ENCODE measurements at places on chromosomes 4 and X.

- DNase-seq = no peak
Measured at GRCh38 chr4:145626623-145626982, 7.4 kb downstream of the MMAA start.

DNA sequence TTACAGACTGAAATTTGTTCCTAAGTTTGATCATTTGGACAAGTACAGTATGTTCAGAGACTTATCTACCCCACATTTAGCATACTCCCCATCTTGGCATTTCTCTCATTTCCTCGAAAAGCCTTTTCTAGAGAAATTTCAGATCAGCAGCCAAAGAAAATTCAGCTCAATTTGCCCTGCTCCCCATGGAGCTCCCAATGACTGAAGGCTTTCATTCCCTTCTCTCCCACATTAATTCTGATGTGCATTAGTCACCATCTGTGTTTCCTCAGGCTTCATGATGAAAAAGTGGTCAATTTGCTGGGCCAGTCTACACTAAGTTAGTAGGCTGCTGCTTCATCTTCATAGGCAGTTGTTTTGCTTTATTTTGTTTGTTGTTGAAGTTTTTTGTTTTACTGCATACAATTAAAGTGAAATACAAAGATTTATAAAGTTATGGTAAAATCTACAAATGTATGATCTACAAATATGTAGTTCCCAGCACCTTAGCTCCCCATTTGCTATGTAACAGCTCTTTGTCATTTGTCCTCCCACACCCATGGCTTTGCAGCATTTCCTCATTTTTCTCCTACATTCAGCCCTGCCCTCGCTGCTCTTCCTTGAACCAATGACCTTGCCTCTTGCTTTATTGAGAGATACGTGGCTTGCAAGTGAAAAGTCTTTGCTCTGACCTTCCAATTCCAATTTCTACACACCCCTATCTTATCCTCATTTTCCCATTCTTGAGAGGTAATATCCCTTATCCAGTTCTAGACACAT, 193.9 kb downstream of the ANAPC10 start:
- peak; percentile 75 for DNase-seq

DNA sequence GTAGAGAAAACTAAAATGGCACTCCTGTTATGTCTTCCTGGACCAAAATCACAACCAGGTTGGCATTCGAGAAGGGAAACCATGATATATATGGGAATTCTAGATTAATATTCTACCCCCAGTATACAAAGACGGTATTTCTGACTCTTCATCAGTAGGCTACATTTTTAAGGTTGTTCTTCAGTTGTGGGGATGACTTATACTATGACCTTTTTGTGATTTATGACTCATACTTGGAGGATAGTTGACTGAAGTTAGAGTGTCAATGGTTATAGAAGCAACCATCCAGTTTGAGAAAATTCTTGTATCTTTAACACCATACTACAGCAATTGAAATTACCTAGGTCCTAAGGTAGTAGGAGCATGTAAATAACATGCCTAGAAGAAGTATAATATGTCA, 49.8 kb upstream of the CYSLTR1 start:
- DNase-seq = no peak

DNA sequence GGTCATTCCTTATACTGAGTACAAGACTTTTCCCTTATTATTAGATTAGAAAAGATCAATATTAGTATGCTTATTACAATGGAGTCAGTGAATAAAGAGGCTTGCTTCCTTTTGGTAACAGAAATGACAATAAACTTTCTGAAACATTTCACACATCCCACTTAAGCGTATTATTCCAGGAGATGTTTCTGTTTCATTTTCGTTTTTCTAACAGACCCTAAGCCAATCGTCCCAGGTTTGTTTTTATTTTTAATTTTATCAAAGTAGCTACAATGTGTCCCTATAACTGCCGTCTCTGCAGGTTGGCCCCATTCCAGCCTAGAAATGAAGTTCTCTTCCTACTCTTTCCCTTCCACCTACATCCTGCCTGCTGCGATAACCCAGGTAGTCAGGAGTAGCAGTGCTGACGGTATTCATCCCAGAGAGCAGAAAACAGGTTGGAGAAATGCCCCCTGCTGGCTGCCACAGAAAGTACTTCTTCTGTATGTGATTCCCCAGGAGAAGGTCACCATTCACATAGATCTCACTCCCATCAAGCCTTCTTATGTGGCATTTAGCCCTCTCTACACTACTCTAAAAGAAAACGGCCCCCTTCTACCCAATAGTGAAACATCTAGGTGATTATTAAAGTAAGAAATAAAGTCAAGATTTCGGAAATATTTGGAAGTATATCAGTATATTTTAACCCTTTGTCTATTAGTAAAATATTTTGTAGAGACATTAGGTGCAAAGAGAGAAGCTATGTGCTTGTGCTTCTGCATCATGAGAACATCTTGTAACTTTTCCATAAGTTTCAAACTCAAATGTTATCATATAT, 40.4 kb downstream of the ENPEP start:
- peak; percentile 79 for DNase-seq

DNA sequence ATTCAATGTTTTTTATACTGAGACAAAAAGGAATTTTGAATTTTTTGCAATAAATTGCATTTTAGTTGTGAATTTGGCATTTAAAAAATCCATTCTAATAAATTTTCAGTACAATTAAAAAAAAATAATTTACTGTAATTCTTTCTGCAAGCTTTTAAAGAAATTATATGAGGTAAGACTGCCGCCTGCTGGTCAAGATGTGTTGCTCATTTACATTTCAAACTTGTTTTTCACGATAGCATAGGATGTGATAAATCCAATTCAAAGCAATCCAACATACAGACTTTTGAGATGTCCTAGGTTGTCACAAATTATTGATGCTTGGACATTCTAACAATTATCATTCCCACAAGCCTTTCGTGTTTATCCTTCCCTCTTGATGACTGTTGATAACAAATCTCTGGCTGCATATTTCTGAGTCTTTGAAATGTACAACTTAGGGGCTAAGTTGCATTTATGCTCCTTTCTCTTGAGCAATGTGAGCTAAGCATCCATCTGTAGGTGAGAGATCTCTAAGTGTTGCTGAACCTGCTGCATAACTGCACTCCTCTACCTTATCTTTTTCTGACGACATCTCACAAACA, 21.7 kb upstream of the MFAP3L start:
- peak; percentile 78 for DNase-seq

GRCh38 chrX:133254666-133255065, 36.5 kb upstream of the TFDP3 start:
- peak; percentile 23 for DNase-seq

- no peak for DNase-seq
Measured at GRCh38 chr4:7829652-7830580, 109.7 kb downstream of the AFAP1 start.

DNA sequence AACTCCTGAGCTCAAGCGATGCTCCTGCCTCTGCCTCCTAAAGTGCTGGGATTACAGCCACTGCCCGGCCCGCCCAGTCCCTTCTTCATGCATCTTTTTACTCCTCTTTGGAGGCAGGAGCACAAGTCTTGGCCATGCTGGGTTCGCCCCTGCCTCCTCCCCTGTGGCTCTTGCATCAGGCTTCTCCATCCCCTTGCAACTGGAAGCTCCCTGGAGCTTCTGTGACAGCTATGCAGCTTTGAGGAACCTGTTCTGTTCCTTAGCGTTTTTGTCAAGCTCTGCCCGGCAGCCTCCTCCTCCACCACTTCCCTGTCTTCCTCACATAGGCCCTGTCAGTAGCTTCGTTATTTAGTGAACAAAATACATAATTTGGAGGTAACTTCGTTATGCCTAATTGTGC, 73.9 kb downstream of the PSAPL1 start:
- DNase-seq = no peak

DNA sequence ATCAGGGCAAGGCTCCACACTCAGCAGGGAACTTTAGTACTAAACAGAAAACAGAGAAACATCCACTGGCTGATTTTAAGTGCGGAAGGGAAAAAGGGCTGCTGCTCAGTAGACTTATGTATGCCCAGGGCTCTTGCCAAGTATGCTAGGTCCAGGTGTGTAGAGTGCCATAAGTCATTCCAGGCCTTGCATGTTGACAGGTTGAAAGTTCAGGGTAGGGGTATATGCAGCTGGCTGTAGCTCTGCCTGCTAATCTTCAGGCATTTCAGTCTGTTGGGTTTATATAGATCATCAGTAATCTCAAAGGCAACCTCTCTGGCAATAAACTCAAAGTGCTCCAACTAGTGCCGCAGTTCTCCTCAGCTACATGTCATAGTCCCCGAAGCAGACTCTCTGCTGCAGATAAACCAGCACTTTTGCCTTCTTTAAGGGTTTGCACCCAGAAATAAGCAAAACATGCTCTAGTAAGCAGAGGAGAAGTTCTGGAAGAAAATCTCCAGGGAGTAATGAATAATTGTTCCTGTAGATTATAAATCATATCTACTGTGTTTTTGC, 134.9 kb upstream of the GRIA3 start:
- DNase-seq = no peak

GRCh38 chrX:80335062-80335830, 85.0 kb upstream of the TENT5D start:
- DNase-seq = no peak

- DNase-seq = no peak
Measured at GRCh38 chrX:71195964-71196649, 26.9 kb upstream of the GJB1 start.

DNA sequence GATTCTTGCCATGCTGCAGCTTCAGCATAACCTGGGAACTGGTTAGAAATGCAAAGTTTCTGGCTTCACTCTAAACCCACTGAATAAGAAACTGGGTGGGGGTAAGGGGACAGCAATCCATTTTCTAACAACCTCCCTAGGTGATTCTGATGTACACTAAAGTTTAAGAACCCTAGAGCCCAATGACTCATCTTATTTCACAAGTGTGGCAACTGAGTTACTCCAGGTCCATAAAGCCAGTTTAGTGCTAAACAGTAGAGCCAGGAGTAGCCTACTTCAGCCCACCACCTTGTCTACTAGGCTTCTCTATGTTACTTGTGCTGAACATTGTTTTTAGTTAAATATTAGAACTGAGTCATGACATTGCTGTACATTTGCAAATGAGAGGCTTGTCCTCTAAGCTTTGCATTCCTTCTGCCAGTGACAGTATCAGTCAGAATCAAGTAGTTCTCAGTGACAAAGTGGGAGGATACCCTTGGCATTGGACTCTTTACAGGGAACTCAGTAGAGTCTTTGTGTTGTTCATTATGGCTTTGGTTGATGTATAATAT, 518.0 kb downstream of the RPA4 start:
- no peak for DNase-seq

GRCh38 chr4:140046016-140046415, 108.0 kb downstream of the MAML3 start:
- peak; percentile 20 for DNase-seq

GRCh38 chr4:8171984-8172924, 13.6 kb upstream of the ABLIM2 start:
- DNase-seq = no peak

GRCh38 chr4:44914223-44914622, 187.9 kb upstream of the GNPDA2 start:
- DNase-seq = no peak

GRCh38 chrX:96455078-96455477, 229.6 kb upstream of the DIAPH2 start:
- DNase-seq = no peak

- DNase-seq = peak; percentile 68
Measured at GRCh38 chr4:15653864-15654592, 1.1 kb downstream of the FBXL5 start.

DNA sequence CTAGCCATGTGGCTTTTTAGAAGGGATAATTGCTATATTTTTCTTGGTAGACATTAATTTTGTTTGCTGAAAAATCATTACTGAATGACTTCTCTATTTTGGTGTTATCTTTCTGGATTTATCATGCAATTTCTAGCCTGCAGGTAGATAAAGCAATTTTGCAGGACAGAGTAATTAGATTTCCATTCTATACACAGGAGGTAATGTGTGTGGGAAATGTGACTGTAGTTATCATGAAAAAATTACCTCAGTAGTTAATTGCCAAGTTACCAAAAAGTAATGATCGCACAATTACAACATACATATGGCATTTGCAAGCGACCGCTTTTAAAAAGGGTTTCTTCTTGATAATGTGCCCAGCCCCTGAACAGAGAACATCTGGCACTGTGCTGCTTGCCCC, 66.1 kb downstream of the KIT start:
- no peak for DNase-seq

- DNase-seq = peak; percentile 68
Measured at GRCh38 chrX:107659768-107660167, 31.5 kb downstream of the PRPS1 start.

DNA sequence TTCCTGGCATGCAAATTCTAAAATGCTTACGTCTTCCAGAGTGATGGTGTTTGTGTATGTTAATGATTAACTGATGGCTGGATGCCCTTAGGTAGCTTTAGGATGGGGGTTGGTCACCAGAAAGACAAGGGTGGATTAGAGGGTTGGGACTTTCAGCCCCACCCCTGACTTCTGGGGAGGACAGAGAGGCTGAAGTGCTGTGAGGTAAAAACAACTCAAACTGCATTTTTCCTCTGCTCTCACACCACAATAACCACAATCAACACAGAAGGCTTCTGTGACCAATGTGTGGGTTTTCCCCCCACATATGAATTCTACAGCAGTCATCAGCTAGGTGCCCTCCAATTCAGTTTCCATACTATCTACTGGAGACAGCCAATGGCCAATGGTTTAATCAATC, 18.7 kb upstream of the DDIT4L start:
- DNase-seq = peak; percentile 34

DNA sequence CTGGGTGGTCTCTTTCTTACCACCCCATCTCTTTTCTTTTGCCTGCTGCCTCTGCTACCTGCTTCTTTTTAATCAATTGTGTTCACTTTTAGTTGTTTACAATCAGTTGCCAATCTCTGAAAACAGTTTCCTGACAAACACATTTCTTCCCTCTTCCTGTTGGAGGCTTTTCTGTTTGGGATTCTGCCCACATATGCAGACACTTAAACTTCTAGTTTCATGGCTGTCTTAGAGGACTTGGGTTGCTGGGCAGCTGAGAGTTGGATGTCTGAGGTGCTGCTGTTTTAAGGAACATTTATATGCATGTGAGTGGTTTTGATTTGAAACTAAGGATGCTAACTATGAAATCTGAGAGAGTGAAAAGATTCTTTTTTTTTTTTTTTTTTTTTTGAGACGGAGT, 112.3 kb upstream of the LIMCH1 start:
- DNase-seq = no peak

DNA sequence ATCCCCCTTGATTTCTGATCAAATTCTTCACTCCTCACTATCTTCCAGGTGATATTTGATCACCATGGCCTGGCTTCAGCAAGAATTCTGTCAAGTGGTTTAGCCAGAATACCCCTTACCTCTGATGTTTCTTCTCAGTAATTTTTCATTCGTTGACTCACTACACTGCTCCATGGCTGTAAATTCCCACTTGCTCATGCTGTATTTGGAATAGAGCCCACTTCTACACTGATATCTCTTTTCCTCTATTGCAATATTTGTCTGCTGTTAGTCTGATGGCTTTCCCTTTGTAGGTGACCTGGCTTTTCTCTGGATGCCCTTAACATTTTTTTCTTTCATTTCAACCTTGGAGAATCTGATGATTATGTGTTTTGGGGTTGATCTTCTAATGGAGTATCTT, 73.9 kb upstream of the DIPK2B start:
- peak; percentile 3 for DNase-seq

DNA sequence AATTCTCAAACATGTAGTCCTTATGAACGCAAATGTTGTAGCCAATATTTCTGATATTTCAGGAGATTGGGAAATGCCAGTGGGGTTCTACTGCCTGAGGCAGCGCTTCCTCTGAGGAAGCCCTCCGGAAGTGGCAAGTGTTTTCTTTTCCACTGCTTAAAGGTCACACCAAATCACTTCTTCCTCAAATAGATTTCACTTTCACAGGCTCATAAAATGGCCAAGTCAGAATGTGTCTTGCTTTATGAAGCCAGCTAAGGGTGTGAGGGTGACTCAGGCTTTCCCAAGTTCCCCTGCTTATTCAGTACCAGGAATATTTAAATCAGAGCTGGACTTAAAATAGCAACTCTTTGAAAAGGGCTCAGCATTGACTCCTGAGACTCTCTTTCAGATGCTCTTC, 514.2 kb upstream of the DIPK2B start:
- peak; percentile 49 for DNase-seq

Measured in astrocyte of the hippocampus (primary cell).